ENCODE measurements at places on chromosomes 1 and 21.

GRCh38 chr1:113811156-113811887 lies 954 bp downstream of the RSBN1 start:
- DNase-seq, result peak; percentile 44

- no peak for DNase-seq
Measured at GRCh38 chr1:175217721-175218531, 25.4 kb upstream of the KIAA0040 start.

DNA sequence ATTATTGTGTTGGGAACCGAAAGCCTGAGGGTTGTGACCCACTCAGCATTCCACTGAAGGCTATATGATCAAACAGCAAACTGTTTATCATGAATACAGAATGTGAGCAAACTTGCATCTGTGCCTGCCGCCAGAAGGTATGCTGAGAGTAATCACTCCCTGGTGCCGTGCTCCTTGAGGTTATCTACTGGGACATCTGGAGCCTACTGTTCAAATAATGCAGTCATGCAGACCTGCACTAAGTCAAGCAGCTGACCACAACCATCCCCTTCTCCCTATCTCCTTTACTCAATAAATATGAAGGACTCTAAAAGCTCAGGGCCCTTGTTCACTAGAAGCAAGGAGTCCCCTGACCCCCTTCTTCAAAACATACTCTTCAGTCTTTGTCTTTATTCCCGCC lies 13.5 kb downstream of the GSTM5 start:
- no peak for DNase-seq

DNA sequence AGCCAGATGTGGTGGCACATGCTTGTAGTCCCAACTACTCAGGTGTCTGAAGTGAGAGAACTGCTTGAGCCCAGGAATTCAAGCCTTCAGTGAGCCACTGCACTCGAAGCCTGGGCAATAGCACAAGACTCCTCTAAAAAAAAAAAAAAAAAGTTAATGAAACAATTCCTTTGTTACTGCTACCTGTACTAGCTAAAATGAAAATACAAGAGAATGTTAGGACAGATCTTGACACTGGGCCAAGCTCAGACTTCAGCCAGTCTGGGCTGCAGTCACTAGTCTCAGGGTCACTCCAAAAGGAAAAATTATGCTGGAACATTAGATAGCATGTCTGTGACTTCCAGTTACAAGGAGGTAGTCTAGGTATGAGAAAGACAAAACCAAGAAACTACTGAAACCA lies 56.5 kb downstream of the TRIM33 start:
- DNase-seq, result no peak

All from substantia nigra (tissue), 51 donors.